Heart left ventricle (tissue), 16 donors: ENCODE measurements at places on chromosomes 3 and 15. TPM values are rescaled to one million over a fixed set of nuclear protein-coding genes. Genes with fewer than 3 reads are reported as not detected.

LEKR1 gene
- total RNA-seq, result 0.23 TPM

C3orf33 gene
- 7.8 TPM for total RNA-seq

LRIG1 gene
- 71.0 TPM for total RNA-seq

DNA sequence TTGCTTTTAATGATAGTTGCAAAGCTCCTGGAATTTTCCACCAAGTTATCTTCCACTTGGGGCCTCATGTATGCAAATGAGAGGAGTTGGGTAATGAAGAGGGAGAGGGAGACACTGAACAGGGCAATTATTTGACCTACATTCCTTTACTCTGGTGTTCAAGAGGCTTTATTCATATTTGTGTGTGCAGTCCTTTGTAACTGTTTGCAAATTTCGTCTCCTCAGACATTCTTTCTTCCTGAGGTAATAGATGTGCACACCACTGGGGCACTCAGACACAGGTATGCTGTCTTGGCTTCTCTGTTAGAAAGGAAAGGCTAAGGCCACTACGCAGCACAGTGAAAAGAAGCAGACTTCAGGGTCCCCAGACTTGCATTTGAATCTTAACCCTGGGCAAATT, 189.7 kb upstream of the IL12A start:
- peaks cover 39% of the 10 kb centered on the region for H3K4me1 ChIP-seq
- no peak for DNase-seq
- H3K4me3 ChIP-seq, result no peak overlapping the region
- no peaks in the 10 kb centered on the region for H3K36me3 ChIP-seq
- H3K27me3 ChIP-seq, result no peaks in the 10 kb centered on the region
- H3K27ac ChIP-seq, result no peak overlapping the region

DNA sequence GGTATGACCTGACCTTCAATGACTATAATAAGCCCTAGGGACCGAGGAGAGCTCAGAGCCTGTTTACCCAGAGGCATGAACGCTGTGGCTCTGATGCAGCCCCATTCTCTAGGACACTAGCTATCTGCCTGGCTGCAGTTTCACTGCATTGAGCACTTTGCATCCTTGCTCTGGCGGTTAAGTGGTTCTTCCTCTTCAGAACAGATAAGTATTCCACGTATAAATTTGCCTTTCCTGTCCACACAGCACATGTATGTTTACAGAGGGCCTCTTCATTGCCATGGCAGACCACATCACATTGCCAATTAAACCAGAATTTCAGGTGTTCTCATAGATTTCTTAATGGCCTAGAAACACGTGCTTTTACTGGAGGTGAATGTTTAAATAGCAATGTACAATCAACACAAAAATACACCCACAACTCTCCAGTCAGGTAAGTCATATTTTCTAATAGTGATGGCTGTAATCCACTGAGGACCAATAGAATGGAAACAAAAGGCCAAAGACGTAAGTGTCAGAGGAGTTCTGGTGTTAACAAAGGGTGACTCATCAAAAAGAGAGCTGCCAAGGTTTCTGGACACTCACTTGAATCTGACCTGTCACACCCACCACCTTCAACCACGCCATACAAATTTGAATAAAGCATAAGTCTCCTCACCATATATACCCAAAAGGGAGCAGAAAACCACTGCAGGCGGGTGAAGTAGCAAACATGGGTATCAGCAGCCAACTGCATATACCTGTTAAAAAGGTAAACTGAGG, 553.4 kb downstream of the OCA2 start:
- no peak overlapping the region for H3K4me3 ChIP-seq
- H3K27ac ChIP-seq, result no peak overlapping the region
- no peaks in the 10 kb centered on the region for H3K27me3 ChIP-seq
- DNase-seq, result no peak
- H3K36me3 ChIP-seq, result no peaks in the 10 kb centered on the region

DNA sequence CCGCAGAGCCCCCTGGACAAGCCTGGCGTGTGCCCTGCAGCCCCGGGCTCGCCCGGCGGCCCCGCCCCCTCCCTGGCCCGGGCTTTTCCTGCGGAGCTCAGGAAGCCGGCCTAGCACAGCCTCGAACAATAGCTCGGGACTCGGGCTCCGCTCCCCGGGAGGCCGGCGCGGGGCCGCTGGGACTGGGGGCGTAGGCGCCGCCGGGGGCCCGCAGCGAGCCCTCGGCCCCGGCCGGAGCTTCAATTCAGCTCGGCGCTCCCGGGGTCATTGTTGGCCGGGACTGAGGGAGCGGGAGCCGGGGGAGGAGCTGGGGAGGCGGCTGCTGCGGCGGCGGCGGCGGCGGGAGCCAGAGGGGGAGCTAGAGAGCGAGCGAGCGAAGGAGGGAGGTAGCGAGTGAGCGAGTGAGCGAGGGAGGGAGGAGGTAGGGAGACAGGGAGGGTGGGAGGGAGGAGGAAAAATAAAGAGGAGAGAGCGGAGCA, 41.0 kb upstream of the ROPN1 start:
- no peaks in the 10 kb centered on the region for H3K27me3 ChIP-seq
- peak; percentile 91 for DNase-seq
- H3K4me3 ChIP-seq, result peak overlapping the region; percentile 80
- no peaks in the 10 kb centered on the region for H3K4me1 ChIP-seq
- H3K27ac ChIP-seq, result peak overlapping the region; percentile 98

DNA sequence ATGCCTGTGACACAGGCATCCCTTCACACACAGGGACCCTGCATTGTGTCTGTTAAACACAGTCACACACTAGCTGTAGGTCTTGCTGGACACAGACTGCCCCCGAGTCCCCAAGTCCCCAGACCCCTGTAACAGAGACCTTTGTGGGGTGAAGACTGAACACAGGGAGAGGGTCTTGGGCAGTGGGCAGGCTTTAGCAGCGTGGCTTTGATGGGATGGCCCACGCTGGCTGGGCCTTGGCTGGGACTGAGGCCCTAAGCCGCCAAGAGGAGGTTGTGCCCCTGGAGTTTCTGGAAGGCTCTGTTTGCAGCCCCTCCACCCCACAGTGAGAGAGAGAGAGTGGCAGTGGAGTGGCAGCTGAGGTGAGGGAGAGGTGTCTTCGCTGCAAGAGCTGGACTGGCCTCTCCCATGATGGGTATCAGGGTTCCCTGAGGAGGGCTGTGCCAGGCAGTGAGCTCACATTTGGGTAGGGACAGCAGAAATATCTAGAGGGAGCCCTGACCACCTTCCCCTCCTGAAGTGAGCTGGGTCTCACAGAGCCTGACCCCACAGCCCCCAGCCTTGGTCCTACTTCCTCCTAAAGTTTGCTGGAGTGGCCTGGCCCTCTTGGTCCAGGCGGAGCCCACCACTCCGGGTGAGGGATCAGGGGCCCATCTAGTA, 635 bp upstream of the VILL start:
- H3K36me3 ChIP-seq, result no peaks in the 10 kb centered on the region
- no peak overlapping the region for H3K27ac ChIP-seq
- H3K4me3 ChIP-seq, result no peak overlapping the region

GRCh38 chr15:73800662-73801345, 47.7 kb upstream of the INSYN1 start:
- DNase-seq, result peak; percentile 91
- H3K36me3 ChIP-seq, result no peaks in the 10 kb centered on the region
- peak overlapping the region; percentile 40 for H3K27ac ChIP-seq
- no peaks in the 10 kb centered on the region for H3K27me3 ChIP-seq
- peaks cover 49% of the 10 kb centered on the region for H3K4me1 ChIP-seq
- no peak overlapping the region for H3K4me3 ChIP-seq

GRCh38 chr3:191316876-191317603, 12.2 kb upstream of the CCDC50 start:
- H3K4me3 ChIP-seq, result no peak overlapping the region
- no peak overlapping the region for H3K27ac ChIP-seq
- H3K4me1 ChIP-seq, result no peaks in the 10 kb centered on the region
- no peaks in the 10 kb centered on the region for H3K36me3 ChIP-seq

GRCh38 chr3:131619821-131620220, 117.0 kb upstream of the MRPL3 start:
- no peak overlapping the region for H3K4me3 ChIP-seq
- no peak overlapping the region for H3K27ac ChIP-seq
- no peaks in the 10 kb centered on the region for H3K27me3 ChIP-seq
- DNase-seq, result no peak
